Breast epithelium (tissue), 4 donors: ENCODE measurements at places on chromosomes 1 and 21. TPM values are rescaled to one million over a fixed set of nuclear protein-coding genes. Genes with fewer than 3 reads are reported as not detected.
A peak's percentile ranks its signal among the peaks of the same experiment; 100 is the strongest.

DNA sequence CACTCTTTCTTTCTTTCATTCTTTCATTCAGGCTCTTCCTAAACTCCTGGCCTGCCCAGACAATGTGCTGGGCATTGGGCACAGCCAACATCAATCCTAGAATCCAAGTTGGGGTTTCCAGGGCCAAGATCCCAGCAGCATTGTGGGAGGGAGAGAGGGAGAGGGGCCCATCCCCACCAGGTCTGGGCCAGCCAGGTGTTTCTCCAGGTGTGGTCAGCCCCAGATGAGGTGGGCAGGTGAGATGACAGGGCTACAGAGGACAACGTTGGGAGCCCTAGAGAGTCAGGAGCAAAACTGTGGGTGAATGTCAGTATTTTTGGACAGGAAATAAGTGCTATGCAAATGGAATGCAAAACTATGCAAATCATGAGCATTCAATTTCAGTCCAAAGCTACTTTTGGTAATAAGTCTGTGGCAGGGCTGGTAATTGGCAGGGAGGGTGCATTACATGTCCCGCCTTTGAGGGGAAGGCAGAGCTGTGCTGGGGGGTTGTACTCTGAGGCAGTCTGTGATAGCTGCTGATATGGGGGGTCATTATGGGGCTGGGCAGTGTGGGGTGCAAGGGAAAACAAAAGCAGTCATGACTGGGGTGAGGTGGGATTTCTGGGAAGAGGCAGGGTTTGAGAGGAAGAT is 139.9 kb upstream of the IGSF21 start:
- H3K4me3 ChIP-seq, result no peak overlapping the region
- H3K36me3 ChIP-seq, result no peaks in the 10 kb centered on the region
- no peak overlapping the region for H3K27ac ChIP-seq
- DNase-seq, result no peak
- H3K4me1 ChIP-seq, result no peaks in the 10 kb centered on the region

- no peaks in the 10 kb centered on the region for H3K27me3 ChIP-seq
- H3K27ac ChIP-seq, result peak overlapping the region; percentile 14
- no peak for DNase-seq
- no peaks in the 10 kb centered on the region for H3K4me1 ChIP-seq
- H3K4me3 ChIP-seq, result no peak overlapping the region
- no peaks in the 10 kb centered on the region for H3K36me3 ChIP-seq
Observed at GRCh38 chr21:15837645-15838044, 107.9 kb downstream of the USP25 start.

GRCh38 chr1:232143315-232143886 is 486.5 kb downstream of the SIPA1L2 start:
- H3K4me1 ChIP-seq, result no peaks in the 10 kb centered on the region
- H3K27me3 ChIP-seq, result no peaks in the 10 kb centered on the region
- no peaks in the 10 kb centered on the region for H3K36me3 ChIP-seq
- peak overlapping the region; percentile 31 for H3K27ac ChIP-seq
- DNase-seq, result no peak

GRCh38 chr1:25021591-25022215 is 91.6 kb upstream of the RUNX3 start:
- no peak overlapping the region for H3K4me3 ChIP-seq
- no peaks in the 10 kb centered on the region for H3K27me3 ChIP-seq
- H3K36me3 ChIP-seq, result no peaks in the 10 kb centered on the region
- H3K27ac ChIP-seq, result peak overlapping the region; percentile 83
- no peaks in the 10 kb centered on the region for H3K4me1 ChIP-seq
- no peak for DNase-seq

DNA sequence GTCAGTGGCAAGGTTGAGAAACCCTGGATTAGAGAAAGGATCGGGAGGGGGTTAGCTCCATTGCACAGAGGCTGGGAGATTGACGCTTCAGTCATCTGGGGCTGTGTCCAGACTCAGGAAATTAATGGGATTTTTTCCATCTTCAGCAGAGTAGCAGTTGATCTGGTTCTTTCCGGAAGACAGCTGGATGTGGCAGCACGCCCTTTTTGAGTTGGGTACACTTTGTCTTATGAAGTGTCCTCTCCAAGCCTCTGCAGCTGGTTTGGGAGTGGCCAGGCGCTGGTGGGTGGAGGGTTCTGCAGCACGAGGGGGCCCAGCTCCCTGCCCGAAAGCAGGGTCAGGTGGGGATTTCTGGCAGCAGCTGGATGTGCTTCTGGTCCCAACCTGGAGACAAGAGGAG is 95.1 kb downstream of the TAS1R2 start:
- H3K4me3 ChIP-seq, result no peak overlapping the region
- peaks cover 43% of the 10 kb centered on the region for H3K27me3 ChIP-seq
- no peak overlapping the region for H3K27ac ChIP-seq
- DNase-seq, result no peak

DNA sequence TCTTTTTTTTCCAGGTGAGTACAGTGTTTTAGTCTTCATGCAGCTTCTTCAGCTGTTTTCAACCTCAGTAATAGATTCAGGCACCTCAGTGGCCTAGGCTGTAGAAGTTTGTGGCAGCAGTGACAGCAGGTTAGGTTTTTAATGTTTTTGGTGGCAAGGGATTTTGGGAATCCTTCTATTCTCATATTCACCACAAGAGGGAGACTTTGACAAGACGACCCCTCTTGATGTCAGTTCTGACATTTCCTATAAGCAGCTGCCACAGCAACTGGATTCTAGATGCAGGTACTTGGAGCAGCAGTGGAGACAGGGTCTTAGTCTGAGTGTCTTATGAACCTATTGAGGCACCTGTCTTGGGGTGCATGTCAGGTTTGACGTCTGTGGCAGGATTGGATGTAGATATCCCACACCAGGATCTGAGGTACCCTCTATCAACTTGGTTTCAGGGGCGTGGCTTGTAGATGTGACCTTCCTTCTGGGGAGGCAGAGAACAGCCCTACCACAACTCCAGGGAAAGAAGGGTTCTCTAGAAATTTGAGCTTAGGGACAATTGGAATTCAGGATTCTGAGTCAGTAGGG is 1104.2 kb upstream of the TMPRSS15 start:
- H3K36me3 ChIP-seq, result no peaks in the 10 kb centered on the region
- H3K4me3 ChIP-seq, result no peak overlapping the region
- no peak for DNase-seq
- H3K27me3 ChIP-seq, result no peaks in the 10 kb centered on the region

DNA sequence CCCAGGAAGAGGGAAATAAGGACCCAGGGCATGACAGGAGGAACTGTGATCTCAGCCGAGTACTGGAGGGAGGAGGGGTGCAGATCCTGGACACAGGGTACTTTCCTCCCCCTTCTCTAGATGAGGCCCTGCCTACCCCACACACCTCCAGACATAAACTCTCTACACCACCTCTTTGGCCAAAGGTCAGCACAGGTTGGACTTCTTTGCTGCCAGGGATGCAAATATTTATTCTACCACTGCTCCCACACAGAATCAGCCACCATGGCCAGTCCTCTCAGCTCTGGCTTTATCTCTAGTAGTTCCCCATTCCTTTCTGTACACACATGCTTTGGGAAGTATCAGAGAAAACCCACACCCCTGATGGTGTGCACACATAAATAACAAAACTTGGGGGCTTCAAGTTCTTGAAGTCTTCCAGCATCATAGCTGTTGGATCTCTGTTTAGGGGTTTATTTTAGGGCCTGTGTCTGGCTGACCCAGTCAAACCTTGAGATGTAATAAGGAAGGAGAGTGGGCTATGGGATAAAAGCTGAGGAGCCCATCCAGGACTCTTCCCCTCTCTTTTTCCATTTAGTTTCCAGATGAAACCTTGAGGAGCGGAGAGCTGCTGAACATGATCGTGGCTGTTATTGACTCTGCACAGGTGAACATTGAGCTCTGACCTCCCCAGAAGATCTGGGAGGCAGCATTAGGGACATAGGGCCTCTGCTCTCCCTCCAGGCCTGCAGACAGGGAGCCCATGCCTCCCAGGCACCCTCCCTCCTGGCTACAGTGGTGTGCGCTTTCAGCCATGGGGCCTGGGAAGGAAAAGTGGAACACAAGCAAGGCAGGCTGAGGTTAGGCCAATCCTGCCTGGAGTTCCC is 6.7 kb upstream of the SLC27A3 start:
- H3K4me1 ChIP-seq, result no peaks in the 10 kb centered on the region
- no peaks in the 10 kb centered on the region for H3K27me3 ChIP-seq
- peak overlapping the region; percentile 20 for H3K27ac ChIP-seq
- H3K4me3 ChIP-seq, result no peak overlapping the region

DNA sequence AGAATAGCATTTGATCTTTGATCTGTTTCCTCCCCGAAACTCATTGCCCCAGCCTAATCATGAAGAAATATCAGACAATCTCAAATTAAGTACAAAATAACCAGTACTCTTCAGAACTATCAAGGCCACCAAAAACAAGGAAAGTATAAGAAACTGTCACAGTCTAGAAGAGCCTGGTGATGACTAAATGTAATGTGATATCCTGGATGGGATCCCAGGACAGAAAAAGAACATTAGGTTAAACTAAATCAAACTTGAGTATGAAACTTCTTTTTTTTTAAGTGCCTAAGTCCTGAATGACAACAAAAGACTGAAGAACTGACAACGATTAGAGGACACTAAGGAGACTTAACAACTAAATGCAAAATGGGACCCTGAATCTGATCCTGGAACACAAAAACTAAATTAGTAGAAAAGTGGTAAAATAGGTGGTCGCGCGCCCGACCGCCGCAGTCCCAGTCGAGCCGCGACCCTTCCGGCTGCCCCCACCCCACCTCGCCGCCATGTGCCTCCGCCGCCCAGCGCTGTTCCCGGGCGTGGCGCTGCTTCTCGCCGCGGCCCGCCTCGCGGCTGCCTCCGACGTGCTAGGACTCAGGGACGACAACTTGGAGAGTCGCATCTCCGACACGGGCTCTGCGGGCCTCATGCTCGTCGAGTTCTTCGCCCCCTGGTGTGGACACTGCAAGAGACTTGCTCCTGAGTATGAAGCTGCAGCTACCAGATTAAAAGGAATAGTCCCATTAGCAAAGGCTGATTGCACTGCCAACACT is 5.5 kb upstream of the PRKAB2 start:
- H3K4me3 ChIP-seq, result peak overlapping the region; percentile 45
- no peak for DNase-seq
- H3K4me1 ChIP-seq, result no peaks in the 10 kb centered on the region
- no peaks in the 10 kb centered on the region for H3K36me3 ChIP-seq

GRCh38 chr1:207969528-207969927 is 58.6 kb upstream of the CD34 start:
- no peaks in the 10 kb centered on the region for H3K36me3 ChIP-seq
- H3K27me3 ChIP-seq, result no peaks in the 10 kb centered on the region
- DNase-seq, result no peak

FNBP1L gene
- 33.1 TPM for total RNA-seq

NTNG1 gene
- total RNA-seq, result 0.32 TPM

CASQ1 gene
- 0.59 TPM for total RNA-seq

TINAGL1 gene
- total RNA-seq, result 187 TPM
